Upper lobe of left lung (tissue), 6 donors: ENCODE measurements at places on chromosomes 7 and 10. TPM values are rescaled to one million over a fixed set of nuclear protein-coding genes. Genes with fewer than 3 reads are reported as not detected.
A peak's percentile ranks its signal among the peaks of the same experiment; 100 is the strongest.

DNA sequence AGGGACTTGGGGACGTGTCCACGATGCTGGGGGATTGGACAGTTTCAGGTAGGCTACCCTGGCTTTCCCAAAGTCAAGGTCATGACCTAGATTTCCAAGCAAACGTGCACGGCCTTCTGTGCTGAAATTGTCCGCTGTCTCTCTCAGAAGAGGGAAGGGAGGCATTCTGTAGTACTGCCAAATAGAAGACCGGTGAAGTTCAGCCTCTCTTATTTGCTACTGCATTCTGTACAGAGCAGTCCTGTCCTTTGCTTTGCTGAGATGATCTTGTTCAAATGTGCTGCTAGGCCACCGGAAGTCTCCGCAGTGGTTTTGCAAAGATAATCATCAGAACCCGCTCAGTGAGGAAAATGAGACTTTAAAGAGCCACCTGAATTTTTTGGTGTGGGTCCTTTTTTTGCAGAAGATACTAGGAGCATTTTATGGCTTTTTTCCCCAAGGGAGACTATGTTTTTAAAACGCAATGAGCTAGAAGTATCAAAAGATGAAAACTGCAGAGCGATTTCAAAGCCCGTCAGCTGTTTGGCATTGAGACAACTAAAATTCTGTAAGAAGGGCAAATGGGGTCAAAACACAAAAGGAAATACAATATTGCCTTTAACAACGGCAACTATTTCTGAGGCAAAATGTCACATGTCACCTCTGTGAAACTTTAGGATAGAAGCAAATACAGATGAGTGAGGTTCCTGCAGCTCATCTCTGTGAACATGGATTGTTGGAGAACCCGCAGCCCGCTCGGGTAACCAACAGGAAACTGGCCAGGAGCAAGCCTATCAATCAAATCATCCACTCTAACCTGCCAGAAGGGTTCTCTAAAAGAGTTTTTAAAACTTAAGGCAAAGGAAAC, 1.3 kb upstream of the NMT2 start:
- peak; percentile 22 for DNase-seq

- no peak for DNase-seq
Observed at GRCh38 chr7:89027781-89028180, 232.2 kb upstream of the TEX47 start.

DNA sequence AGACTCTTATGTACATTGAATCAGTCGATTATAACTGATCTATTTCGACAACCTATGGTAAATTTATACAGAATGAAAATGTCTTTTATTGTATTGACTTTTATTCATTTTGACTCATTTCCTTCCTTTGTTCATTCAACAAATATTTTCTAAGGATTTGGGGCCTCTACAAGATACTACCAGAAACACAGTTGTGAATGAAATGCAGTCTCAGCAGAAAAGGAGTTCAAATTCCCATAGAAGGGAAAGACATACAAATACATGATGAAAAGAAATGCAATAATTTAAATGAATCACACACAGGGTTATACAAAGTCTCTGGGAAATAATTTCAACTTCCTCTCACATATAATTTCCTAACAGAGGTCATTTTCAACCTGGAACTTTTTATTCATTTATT, 134.0 kb upstream of the SEMA3A start:
- DNase-seq, result no peak

DNA sequence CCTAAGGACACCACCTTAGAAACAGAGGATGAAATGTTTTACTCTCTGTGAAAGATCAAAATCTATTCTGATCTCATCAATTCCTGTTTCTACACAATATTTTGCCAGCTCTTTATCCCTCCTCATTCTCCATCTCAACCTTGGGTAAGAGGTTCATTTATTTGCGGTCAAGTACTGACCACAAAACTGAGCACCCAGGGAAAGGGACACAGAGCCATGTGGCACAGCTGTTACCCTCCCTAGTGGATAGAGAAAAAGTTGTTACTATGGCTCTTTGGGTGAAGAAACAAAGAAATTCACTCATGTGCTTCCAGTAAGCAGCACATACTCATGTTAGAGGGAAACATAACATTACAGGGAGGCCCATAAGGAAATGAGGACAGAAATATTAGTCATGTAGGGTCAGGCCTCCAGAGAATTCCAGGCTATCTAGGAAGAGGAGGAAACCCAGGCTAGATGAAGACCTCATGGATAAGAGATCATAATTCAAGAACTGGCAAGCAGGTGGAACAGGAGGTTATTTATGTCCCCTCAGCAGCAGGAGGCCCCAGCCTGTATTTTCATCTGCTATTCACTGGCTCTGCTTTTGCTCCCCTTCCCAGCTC, 114.5 kb downstream of the ATE1 start:
- no peak for DNase-seq

DNA sequence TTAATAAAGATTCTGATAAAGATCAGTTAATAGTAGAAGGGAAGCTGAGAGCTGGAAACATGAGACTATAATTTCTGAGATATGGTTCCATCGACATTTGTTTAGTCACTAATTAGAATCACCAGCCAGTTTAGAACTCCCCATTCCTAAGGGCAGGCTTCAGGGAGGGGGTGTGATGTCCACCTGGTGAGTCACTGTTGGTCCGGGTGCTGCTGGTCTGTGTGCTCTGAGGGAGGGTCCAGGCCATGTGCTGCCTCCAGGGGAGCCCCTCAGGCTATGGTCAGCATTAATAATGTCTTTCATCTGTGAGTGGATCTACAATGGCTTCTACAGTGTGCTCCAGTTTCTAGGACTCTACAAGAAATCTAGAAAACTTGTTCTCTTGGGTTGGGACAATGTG, 115.8 kb downstream of the ADAM12 start:
- DNase-seq, result no peak

DNA sequence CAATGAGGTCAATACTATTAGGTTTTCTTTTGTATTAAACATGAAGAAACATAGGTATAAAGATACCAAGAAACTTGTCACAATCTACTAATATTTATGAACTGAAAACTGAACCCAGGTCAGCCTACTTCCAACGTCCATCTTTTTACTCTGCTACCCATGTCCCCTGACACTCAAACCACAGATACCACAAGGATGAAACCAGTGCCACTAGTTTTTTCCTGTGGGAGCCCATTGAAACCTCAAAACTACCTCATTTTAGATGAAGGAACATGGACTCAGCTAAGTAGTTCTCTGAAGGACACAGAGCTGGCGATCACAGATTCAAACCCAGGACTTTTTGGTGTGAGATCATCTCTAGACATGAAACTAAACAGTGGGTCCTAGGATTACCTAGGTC, 6.8 kb downstream of the TET1 start:
- no peak for DNase-seq

- DNase-seq, result no peak
Observed at GRCh38 chr7:29657856-29658255, 94.2 kb downstream of the PRR15 start.

- no peak for DNase-seq
Observed at GRCh38 chr7:98826811-98827231, 43.0 kb downstream of the TMEM130 start.

GRCh38 chr7:520503-521161, 986 bp upstream of the PDGFA start:
- DNase-seq, result peak; percentile 85

- DNase-seq, result no peak
Observed at GRCh38 chr7:43646603-43647338, 63.9 kb downstream of the STK17A start.

- DNase-seq, result no peak
Observed at GRCh38 chr7:39507866-39508551, 58.2 kb upstream of the YAE1 start.

DNA sequence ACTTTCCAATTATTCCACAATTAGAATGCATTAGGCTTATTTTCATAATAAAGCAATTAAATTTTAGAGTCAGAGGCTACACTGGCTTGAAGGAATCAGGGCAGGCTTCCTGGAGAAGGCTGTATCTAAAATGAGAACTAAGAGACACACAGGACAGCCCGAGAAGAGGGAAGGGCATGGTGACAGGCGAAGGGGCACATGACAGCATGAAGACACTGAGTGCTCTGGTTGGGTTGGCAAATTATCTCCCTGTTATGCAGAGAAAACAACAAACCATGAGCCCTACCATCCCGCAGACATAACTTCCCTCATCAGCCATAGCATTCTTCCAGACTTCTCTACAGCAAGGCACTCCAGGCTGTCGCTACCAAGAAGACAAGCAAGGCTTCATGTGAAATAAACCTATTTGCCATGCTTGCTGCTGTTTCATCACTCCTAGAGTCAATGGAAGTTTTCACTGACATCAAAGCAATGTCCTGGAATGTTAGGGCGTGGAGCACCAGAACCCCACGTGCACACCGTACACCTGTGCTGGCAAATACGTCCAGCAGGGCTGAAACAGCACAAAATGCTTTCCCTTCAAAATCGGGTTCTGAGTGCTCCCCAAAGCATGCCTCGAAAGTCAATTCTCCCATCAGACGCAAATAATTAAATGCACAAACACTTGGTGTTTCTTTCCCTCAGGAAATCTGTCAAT, 21.3 kb downstream of the VOPP1 start:
- no peak for DNase-seq

GRCh38 chr7:111752022-111752582, 189.8 kb upstream of the IMMP2L start:
- no peak for DNase-seq

The MYH16 gene
- total RNA-seq, result not detected

The EBLN1 gene
- not detected for total RNA-seq
